ENCODE measurements at places on chromosomes 3 and 15.

GRCh38 chr3:29822071-29822470, 541.2 kb downstream of the RBMS3 start:
- no peak for DNase-seq

DNA sequence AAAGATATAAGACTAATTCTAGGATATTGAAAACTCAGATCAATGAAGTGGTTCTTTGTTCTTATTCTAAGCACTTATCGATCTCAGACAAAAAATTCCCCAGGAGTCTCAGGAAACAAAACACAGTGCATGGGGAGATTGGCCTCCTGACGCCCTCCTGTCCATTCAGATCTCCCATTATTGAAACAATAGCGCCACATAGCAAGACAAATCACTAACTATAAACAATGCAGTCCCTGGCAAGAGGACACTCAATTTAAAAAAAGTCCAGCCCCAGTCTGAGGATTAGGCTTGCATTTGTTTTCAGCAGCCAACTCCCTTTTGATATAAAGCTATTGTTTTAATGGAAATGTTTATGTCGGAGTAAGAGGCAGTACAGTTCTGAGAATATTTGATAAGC, 528.2 kb downstream of the GABRG3 start:
- no peak for DNase-seq

DNA sequence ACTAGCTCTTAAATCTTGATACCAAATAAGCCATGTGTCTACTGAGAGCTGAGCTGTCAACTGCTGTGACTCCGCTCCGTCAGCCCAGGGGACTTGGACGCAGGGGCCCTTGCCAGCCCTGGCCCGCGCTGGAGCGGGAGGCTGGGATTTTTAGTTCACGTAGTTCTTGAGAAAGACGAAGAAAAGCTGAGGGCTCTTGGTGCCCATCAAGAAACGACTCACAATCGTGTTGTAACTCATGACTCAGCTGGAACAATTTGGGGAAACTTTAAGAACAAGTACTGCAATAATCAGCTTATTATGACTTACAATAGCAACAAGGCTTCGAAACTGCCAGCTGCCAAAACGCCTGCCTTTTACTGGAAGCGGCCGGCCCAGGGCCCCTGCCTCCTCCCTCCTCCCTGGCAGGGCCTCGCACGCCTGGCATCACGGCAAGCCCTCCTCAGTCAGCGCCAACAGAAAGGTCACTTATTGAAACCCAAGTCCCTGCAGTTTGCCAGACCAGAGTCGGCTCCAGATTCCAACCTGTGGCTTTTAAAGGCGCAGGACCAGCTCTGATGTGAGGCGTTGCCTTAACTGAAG, 60.3 kb downstream of the RGMA start:
- DNase-seq = no peak

- DNase-seq = peak; percentile 72
Measured at GRCh38 chr3:102057781-102058421, 208.6 kb downstream of the NFKBIZ start.

DNA sequence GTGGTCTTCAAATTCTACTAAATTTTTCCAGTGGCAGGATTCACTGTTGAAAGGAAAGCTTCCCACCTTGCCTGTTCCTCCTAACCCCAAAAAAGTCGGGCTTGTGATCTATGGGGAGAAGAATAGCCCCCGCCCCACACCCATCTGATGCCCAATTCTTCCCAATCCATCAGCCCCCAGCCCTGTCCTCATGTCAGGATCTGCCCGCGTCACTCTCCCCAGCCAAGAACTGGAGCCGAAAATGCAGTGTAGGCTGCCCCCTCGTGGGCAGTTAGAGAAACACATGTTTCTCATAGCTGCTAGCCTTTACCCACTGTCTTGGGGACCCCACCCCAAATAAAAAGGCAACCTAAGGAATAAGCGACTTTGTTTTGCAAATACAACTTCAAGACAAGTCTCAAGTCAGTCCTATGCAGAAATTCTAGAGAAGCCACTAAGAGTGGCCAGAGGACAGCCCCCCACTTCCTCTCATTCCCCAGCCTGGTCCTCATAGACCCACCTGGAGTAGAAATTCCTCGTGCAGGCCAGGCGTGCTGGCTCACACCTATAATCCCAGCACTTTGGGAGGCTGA, 13.0 kb upstream of the CSK start:
- peak; percentile 73 for DNase-seq
